ENCODE measurements at places on chromosomes 7 and 10.

- no peak for DNase-seq
These were observed 13.7 kb upstream of the USP6NL start for GRCh38 chr10:11625019-11625735.

- DNase-seq = no peak
These were observed 57.6 kb upstream of the ANTXRL start for GRCh38 chr10:46229144-46229563.

DNA sequence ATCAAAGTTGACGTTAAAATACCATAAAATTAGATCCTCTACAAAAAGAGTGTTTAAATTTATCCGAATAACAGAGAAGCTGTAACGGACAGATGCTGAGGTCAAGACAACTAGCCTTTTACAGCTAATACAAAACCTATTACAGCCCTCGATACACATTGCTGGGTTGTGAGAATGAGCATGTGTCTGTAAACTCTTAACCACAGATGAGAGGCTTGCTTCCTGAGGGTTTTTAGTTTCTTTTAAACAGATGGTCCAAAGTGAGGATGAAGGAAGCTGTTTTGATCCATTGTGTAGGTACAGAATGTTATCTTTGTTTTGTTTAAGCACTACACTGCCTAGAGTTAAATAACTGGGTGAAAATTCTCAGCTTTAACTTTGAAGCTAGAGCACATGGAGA, 578.2 kb downstream of the PARD3 start:
- no peak for DNase-seq

DNA sequence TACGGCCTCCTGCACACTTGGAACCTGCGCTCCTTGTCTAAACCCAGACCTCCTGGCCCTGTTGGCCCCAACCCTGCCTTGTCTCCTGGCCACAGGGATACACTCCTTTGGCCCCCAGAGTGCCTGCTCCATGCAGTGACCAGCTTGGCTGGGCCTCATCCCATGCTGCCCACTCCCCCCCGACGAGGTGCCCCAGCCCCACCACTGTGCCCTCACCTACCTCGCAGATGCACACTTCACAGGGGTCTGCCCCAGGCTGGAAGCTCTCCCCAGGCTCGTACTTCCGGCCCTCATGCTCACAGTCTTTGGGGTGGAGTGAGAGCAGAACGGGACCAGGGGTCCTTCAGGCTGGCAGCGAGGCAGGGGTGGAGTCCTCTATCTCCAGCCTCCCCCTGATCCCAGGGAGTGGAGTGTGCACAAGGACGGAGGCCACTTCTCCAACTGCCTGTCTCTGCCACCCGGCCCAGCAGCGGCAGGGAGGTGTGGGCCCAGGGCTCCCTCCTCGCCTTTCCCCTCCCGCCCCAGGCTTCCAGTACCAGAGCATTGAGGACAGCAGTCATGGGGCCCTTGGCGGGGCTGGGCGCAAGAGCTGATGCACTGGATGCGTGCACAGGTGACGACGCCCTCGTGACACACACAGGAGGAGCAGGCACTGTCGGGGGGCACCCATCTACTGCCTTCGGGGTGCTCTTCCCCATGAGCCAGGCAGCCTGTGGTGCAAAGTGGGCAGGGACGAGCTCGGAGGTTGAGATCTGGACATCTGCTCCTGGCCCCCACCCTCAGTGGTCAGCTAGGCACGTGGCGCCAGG, 22.1 kb downstream of the ATP6V1F start:
- no peak for DNase-seq

- DNase-seq = no peak
These were observed 25.2 kb downstream of the SORBS1 start for GRCh38 chr10:95536017-95536416.

DNA sequence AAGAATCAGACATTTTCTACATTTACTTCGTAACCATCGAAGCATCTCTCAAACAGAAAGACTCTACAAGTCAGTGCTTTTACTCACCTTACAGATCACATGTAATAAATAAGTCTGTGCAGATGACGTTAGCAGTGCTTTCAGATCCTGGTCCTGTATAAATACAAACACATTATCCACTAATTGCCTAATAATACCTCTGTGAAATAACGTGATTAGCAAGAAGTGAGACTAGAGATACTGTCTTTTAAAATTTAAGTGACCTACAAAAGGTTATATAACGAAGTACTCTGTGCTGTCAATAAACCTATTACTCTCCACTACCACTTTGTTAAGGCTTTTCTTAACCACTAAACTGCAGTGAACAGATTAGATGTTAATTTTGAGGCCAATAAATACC, 246.9 kb downstream of the NSUN6 start:
- no peak for DNase-seq

DNA sequence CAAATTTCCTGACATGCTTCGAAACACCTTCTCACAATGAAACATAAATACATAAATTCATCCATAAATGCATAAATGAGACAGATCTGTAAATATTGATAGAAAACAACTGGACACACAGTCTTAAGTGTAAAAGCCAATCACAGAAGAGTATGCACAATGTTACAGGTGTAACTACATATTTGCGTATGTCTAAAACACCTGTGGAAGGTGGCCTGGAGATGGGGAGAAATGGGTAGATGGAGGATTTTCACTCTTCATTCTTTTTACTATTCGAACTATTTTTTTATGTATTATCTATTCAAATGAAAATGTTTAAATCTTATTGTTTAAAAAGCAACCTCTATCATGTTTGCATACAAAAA, 860 bp downstream of the IQUB start:
- DNase-seq = no peak

GRCh38 chr10:102281102-102281487, 35.8 kb downstream of the GBF1 start:
- DNase-seq = no peak

- DNase-seq = no peak
These were observed 130.8 kb downstream of the PAXIP1 start for GRCh38 chr7:154871928-154872750.

DNA sequence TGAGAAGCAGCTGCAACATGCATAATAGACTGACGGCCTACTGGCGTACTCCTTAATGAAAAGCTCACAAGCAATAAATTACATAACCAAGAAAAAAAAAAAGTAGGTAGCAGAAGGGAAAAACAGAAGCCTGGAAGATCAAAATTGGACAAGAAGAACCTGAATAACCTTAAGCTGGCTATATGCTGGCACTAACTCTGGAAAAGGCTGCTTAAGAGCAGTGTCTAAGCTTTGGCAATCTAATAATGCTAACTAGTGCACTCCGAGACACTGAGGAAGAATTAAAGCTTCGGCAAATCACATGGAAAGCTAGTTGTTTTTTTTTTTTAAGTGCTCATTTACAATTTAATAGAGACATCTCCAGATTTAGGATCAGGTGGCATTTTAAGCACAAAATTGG, 441.9 kb downstream of the PARD3 start:
- DNase-seq = no peak

DNA sequence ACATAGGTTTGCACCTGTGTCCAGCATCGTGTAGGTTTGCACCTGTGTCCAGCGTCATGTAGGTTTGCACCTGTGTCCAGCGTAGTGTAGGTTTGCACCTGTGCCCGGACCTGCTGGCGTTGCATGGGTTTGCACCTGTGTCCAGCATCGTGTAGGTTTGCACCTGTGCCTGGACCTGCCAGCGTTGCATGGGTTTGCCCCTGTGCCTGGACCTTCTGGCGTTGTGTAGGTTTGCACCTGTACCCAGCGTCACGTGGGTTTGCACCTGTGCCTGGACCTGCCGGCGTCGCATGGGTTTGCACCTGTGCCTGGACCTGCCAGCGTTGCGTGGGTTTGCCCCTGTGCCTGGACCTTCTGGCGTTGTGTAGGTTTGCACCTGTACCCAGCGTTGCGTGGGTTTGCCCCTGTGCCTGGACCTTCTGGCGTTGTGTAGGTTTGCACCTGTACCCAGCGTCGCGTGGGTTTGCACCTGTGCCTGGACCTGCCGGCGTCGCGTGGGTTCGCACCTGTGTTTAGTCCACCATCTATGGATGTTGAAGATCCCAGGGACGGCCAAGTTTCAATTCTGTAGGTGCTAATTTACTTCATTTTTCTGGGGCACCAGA, 158.0 kb downstream of the WDR37 start:
- DNase-seq = no peak

DNA sequence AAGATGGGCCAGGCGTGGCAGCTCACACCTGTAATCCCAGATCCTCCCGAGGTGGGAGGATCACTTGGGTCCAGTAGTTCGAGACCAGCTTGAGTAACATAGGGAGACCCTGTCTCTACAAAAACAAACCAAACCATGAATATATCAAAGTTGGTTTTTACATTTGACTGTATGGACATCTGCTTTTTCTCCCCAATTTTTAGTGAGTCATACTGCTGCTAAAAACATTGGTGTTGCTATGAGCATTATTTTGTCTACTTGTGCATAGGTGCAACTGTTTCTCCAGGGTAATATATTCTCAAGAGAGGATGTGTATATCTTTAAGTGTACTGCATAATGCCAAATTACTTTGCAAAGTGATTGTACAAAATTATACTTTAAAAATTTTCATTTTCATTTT, 769 bp upstream of the TMEM248 start:
- DNase-seq = no peak

DNA sequence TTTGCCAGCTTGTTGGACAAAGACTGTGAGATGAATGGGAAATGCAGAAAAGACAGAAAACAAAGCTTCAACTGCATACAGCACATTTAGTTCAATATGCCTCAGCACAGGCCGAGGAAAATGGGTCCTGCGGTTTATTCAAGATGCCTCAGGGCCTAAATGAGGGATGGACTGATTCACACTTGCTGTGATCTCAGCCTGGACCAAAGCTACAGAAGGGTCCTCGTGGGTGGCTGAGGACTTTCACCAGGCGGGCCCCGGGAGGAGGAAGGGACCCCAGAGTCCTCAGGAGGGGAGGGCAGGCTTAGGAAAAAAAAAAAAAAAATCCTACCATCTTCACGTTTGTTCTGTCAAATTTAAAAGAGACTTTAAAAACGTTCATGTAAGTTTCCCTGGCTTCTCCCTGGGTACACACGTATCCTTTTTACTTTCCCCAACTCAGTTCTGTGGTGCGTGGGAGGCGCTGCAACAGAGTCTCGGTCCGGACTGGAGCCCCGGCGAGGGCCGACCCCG, 624 bp upstream of the ZNF783 start:
- DNase-seq = peak; percentile 28

GRCh38 chr10:87752566-87752965, 65.5 kb downstream of the ATAD1 start:
- no peak for DNase-seq

- no peak for DNase-seq
These were observed 846.8 kb downstream of the IPMK start for GRCh38 chr10:57420881-57421280.

DNA sequence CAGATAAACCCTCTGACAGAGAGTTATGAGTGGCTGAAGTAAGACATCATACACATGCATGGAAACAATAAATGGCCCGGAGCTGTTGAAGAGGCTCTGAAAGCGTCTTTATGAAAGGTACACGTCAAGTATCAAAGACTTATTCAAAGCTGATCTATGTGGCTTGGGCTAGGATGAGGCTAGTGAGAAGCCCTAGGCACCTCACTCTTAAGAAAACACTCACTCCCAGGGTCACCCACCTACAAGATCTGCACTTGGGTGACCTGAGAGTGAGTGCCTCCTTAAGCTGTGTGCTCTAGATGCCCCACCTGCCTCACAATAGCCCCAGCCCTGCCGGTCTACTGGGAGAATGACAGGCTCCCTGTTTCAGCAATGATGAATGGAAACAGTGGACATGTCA, 1.1 kb upstream of the GIMAP1 start:
- DNase-seq = no peak

DNA sequence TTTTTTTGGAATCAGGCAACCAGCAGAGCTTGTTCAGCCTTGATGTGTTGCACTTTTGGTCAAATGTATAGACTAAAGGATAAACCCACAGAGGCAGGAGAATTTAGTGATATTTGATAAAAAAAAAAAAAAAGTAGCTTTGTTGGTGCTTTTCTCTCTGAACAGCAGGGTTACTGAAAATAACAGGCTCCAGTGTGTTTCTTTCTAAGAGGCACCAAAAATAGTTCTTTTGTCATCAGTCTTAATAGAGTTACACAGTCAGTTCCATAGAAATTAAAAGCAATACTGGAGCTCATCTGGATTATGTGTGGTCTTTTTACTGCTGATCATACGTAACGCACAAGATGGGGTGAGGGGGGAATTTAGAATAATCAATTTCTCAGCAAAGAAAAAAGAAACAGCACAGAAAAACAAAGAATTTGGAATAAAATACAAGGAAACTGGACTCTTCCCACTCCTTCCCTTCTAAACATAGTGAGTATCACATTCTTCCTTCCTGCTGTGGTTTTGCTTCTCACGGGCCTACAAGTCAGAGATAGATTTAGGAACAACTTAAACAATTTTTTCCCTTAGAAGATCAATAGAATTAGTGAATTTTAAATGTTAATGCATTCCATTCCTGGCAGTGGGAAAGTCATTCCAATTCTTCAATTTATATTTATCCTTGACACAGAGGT, 178.8 kb upstream of the AKR1E2 start:
- no peak for DNase-seq

DNA sequence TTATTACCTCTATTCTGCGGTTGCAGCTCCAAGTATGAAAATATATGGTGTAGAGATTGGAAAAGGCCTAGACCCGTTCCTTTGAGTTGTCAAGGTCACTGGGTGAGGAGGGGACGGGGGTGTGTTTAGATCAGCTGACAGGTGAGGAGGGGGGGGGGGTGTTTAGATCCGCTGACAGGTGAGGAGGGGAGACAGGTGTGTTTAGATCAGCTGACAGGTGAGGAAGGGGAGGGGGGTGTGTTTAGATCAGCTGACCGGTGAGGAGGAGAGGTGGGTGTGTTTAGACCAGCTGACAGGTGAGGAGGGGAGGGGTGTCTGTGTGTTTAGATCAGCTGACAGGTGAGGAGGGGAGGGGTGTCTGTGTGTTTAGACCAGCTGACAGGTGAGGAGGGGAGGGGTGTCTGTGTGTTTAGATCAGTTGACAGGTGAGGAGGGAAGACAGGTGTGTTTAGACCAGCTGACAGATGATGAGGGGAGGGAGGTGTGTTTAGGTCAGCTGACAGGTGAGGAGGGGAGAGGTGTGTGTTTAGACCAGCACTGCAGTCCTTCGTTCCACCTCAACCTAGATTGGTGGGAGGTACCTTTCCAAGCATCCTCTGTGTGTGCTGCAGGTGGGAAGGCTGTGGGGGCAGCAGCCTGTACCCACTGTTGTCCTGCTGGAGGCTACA, 655.0 kb upstream of the ADARB2 start:
- DNase-seq = no peak

DNA sequence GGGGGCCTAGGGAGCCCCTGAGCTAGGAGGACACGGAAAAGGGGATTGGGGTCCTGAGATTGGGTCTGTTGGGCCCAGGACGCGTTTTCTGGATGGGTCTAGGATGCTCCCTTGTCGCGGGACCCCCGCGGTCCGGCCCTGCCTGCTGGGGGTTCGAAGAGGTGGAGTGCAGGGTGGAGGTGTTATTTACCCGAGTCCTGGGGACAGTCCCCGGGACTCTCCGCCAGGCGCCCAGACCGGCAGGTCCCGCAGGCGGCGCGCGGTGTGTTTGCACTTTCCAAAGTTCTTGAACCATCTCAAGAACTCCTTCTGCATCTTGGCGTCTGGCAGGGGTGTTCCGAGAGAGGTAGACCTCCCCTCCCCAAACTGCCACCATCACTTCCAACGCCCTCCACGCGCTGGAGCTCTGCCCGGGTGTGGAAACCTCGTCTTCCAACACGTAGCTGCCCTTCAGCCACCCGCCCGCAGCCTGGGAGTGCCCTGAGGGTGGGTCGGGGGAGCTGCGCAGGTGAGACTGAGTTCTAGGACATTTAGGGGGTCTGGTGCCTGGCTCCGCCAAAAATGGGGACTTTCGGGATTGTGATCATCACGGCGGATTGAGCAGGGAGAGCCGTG, 569 bp downstream of the CAV1 start:
- DNase-seq = peak; percentile 13
